ENCODE measurements at places on chromosomes 5 and 9. TPM values are rescaled to one million over a fixed set of nuclear protein-coding genes. Genes with fewer than 3 reads are reported as not detected.
A peak's percentile ranks its signal among the peaks of the same experiment; 100 is the strongest.

The NIM1K gene
- 0.05 TPM for total RNA-seq

The ADAMTS12 gene
- 2.3 TPM for total RNA-seq

The IL3 gene
- total RNA-seq: not detected

The SHC3 gene
- total RNA-seq: 0.05 TPM

The TMEM252 gene
- not detected for total RNA-seq

The SPATA31D4 gene
- total RNA-seq: not detected

The PCDHA2 gene
- total RNA-seq: not detected

The MYMK gene
- total RNA-seq: not detected

The AOPEP gene
- total RNA-seq: 77.1 TPM

The PCDHGB1 gene
- 1.4 TPM for total RNA-seq

GRCh38 chr5:1593903-1594356, 70.2 kb upstream of the LPCAT1 start:
- DNase-seq: peak; percentile 14

GRCh38 chr9:36948051-36948450, 86.0 kb downstream of the PAX5 start:
- no peak for DNase-seq

GRCh38 chr5:150245111-150245789, 44.3 kb downstream of the CAMK2A start:
- no peak for DNase-seq

DNA sequence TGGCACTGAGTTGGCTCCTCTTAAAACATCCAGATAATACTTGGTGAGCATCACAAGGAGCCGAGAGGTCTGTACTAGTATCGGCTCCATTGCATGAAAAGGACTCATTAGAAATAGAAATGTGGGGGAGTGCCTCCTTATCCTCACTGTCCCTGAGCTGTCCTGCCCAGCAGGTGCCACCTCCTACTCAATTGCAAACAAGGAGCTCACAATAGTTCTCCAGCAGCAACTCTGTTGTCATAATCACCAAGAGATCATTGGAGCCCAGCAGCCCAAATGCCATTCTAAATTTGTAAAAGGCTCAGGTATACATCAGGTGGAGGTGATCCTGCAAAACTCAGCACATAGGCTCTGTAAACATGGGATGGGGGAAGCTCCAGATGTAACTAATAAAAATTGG, 99.1 kb downstream of the PLK2 start:
- no peak for DNase-seq

DNA sequence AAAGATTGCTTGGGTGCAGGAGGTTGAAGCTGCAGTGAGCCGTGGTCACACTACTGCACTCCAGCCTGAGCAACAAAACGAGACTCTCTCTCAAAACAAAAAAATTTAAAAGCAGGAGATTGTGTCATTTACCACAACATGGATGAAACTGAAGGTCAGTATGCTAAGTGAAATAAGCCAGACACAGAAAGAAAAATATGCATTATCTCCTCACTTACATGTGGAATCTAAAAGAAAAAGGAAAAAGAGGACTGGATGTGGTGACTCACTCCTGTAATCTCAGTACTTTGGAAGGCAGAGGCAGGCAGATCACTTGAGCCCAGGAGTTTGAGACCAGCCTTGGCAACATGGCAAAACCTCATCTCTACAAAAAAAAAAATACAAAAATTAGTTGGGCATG, 146.8 kb upstream of the DAPK1 start:
- no peak for DNase-seq

GRCh38 chr5:73943397-73943796, 317.4 kb downstream of the ARHGEF28 start:
- DNase-seq: no peak

DNA sequence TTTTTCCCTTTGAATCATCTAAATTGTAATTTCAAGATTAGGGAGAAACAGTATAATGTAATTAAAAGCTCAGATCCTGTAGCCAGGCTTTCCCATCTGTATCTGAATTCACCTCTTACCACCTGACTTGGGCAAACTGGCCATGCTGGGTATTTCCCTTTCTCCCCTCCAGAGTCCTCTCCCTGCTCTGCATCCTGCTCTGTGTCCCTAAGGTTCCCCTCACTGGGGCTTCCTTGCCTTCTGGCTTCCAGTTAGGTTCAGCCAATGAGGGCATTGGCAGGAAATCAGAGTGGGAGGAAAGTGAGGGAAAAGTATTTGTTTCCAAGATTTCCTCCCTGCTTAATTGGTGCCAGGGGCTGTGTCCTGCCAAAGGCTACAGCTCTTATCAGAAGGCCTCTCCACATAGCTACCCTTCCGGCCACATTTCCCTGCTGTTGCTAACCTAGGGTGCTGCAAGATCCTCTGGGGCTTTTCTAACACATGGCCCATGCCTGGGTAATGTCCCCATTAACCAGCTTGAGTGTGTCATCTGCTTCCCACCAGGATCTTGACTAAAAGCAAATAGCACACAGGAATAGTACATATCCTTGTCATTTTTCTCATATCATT, 51.0 kb upstream of the MPDZ start:
- DNase-seq: peak; percentile 89

GRCh38 chr9:38434853-38435252, 10.6 kb upstream of the IGFBPL1 start:
- DNase-seq: no peak

GRCh38 chr9:70478963-70479641, 64.6 kb upstream of the KLF9 start:
- no peak for DNase-seq

GRCh38 chr5:26003966-26004365, 1034.4 kb downstream of the CDH9 start:
- DNase-seq: no peak

DNA sequence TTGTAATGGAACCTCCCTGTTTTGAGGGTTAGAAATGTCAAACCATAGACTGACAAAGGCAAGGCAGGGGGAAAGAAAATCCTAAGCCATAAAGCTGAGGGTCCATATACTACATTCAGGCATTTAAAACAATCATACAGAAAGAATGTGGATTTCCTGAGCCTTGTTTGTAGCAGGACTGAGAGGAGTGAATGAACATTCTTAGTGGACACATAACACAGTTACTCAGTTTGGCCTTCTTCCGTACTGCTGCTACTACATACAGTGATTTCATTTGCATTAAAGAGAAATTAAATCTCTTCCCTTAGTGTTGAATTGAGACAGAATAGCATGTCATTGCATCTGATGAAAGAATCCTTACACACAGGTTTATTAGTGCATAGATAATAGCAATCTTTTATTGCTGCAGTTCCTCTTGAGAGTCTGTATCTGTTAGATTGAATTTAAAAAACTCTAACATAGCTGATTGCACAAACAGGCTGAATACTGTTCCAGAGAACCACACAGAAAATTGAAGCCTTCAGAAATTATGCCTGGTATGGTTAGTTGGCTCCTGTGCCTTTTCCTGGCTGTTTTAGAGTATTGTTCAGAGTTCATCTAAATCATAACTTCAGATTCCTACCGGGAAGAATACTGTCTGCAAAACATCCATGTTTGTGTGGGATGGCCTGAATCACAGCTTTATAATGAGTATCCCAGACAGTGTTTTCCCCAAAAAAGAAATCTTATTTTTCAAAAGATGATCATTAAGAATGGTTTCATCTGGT, 2.0 kb upstream of the MTX3 start:
- DNase-seq: no peak

Data from dermis blood vessel endothelial cell (primary cell).